ENCODE measurements at places on chromosomes 3 and 15.

DNA sequence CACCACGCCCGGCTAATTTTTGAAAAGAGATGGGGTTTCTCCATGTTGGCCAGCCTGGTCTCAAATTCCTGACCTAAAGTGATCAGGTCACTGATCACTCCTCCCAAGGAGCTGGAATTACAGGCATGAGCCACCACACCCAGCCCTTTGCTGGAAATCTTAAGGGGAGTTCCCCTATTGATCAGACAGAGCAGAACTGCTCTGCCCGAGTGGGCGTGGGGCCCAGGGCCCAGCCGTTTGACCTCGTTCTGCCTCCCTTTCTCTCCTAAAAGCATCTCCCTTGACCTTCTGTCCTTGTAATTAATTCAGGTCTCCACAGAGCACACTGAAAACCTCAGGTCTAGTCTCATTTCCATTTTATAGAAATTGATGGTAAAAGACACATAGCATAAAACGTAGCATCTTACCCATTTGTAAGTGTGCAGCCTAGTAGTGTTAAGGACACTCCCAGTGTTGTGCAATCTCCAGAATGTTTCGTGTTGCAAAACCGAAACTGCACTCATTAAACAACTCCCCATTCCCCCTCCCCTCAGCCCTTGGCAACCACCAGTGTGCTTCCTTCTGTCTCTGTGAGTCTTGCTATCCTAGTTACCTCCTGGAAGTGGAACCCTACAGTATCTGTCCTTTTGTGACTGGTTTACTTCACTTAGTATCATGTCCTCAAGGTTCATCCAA, 89.3 kb downstream of the SLCO3A1 start:
- peak; percentile 97 for DNase-seq

- no peak for DNase-seq
Observed at GRCh38 chr3:132854856-132855535, 132.8 kb upstream of the NPHP3 start.

DNA sequence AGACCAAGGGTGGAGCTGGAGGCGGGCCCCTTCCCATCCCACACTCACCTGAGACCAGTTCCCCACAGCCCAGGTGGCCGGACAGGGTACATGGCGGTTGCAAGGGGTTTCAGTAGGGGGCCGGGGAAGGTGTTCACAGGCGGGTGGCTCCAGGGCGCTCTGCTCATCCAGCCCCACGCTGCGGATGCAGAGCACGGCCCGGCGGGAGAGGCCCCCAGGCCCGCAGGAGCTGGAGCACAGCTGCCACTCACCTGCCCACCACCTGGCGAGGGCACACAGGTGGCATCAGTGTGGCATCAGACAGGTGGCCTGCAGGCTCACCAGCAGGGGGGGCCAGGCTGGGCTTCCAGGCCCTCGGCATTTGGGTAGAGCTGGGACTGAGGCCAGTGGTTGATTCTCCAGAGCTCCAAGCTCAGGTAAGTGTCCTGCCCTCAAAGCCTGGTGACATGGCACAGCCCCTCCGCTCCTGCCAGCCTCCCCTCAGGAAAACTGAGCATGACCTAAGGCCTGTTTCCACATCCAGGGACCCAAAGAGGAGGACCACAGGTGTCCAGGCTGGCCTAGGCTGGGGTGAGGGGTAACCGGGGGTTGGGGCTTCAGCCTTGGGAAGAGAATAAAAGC, 43.8 kb downstream of the ADAMTS7 start:
- DNase-seq = no peak

GRCh38 chr3:61414456-61414855, 146.9 kb upstream of the PTPRG start:
- DNase-seq = no peak

DNA sequence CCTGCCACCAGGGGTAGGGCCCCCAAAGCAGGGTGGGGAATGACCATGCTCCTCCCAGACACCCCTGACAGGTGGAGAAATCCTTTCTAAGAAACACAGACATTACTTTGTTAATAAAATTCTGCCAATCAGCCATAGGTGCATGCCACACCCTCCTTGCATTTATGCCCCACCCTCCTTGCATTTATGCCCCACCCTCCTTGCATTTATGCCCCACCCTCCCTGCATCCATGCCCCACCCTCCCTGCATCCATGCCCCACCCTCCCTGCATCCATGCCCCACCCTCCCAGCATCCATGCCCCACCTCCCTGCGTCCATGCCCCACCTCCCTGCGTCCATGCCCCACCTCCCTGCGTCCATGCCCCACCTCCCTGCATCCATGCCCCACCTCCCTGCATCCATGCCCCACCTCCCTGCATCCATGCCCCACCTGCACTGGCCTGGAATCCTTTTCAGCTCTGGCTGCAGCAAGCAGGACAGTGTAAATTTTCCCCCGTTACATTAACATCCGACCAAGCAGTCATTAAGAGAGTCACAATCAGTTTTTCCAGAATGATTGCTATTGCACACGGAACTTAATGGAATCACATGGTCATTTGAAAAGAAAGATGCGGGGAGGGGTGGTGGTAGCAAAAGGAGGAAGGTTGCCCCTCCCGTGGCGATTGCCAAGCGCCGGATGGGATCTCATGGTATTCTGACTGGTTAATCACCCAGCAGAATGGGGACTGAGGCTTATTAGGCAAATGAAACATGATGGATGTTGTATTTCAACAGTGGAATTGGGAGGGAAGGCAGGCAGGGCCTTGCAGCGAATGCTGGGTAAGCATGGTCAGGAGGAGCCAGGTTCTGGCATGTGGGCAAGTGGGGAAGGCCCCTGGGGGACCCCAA, 91.2 kb downstream of the TLE3 start:
- DNase-seq = no peak

Data from adipocyte (in vitro differentiated cells).